ENCODE measurements at places on chromosomes 2 and 18.

DNA sequence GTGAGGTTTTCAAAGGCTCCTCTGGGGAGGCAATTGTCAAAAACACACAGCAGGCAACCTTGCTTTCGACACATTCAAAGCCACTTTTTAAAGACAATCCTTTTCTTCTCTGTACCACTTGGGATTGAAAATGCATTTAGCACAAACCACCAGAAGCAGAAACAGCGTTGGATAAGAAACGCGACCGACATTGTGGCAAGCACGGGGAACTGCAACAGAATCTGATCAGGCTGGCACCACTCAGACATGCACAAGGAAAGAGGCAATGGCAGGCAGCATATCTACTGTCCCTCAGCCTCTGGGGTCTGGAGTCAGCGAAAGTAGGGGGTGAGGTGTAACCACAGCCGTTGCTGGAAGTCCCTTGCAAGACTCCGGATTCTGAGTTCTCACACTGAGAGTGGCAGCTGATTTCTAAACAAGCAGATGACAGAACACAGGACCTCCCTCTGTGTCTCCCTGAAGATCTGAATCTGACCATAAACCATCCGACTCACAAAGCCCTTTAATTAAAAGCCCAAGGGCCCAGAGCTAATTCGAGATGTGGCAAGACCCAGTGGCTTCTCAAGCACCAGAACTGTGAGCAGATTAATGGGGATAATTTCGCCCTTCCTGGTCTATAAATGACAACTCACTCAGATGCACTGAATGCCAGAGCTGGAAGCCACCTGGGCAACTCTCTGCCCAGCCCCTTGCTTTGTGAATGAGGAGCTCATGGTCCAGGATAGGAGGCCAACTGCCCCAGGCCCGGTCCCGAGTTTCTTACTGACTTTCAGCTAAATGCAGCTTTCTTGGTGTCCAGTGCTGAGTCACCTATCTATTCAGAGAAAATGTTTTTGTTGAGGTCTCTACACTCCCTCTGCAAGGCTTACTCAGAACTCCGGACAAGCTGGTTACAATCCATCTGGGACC is 29.6 kb downstream of the CYRIA start:
- no peak for DNase-seq

DNA sequence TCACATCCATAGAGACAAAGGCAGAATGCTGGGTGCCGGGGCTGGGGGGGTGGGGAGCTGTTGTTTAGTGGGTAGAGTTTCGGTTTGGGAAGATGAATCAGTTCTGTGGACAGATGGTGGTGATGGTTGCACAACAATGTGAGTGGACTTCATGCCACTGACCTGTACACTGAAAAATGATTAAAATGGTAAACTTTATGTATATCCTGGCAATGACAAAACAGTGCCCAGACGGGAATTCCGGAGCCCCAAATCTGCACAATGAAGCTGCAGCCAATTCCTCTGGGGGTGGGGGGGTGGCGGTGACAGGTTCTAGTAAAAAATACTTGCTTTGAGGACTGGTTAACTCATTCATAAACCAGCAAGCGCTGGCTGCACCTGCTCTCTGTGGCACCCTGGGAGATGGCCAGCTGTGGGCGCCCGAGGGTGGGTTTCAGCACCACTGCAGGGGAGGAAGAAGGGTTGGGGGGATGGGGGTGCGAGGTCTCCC is 81.8 kb upstream of the HPCAL1 start:
- no peak for DNase-seq

GRCh38 chr2:115554153-115554552 is 1111.7 kb downstream of the DPP10 start:
- no peak for DNase-seq

DNA sequence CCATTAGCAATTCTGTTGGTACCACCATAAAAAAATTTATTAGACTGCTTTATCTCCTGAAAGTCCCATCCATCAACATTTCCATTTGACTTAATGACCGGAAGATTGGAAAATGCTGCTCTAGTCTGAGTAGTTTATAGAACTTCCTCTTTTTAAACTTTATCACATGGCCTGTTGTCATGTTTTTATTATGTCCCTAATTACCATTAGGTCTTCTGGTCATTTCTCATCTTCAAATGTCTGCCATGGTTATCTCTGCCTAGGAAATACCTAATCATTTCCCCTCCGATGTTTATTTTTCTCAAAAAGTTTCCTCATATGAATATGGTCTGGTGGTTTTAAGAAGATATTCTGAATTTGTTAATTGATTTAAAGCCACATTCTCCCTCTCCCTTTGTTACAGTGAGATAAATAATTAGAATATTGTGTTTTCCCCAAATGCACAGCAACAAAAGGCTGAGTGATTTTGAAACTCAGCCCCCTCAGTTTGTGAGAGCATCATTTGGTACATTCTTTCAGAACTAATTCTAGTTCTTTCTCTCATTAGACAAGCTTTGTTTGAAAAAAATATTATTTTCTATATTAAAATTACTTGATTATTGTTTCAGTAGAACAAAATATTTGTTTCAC is 317.1 kb upstream of the ST6GAL2 start:
- DNase-seq: no peak

- no peak for DNase-seq
Observed at GRCh38 chr2:105712981-105713596, 31.6 kb upstream of the NCK2 start.

DNA sequence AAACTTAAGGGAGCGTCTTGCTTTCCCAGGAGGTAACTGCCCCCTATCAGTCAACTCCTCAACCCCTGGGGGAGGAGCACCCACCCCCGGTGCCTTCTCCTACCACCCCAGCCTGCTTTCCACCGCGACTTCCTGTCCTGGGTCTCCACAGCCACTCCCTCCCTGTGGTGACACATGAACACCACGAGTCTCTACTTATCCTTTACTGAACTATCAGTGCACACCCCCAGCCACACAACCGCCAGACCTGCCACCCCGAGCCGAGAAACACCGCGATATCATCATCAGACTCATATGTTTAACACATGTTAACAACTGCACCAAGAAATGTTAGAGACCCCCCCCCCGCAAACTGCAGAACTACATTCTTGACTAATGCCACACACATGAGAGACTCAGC is 43.3 kb downstream of the LONRF2 start:
- DNase-seq: no peak

DNA sequence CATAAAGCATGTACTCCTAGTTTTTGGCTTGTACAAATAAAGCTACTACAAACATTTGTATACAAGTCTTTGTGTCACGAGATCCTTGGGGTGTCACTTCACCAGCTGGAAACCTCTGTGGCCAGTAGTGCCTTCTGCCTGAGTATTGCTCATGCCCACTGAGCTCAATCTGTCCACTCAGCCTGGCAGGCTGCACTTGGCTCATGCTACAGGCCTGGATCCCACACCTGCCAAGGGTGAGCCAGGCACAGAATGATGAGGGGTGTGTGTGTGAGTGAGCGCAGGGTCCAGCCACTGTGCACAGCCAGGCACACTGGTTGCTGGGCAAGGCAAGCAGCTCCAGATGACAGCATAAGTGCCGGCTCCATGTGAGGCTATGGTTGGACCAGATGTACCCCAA is 13.1 kb downstream of the SRD5A2 start:
- DNase-seq: no peak

GRCh38 chr2:220916931-220917330 is 655.2 kb downstream of the EPHA4 start:
- DNase-seq: no peak

DNA sequence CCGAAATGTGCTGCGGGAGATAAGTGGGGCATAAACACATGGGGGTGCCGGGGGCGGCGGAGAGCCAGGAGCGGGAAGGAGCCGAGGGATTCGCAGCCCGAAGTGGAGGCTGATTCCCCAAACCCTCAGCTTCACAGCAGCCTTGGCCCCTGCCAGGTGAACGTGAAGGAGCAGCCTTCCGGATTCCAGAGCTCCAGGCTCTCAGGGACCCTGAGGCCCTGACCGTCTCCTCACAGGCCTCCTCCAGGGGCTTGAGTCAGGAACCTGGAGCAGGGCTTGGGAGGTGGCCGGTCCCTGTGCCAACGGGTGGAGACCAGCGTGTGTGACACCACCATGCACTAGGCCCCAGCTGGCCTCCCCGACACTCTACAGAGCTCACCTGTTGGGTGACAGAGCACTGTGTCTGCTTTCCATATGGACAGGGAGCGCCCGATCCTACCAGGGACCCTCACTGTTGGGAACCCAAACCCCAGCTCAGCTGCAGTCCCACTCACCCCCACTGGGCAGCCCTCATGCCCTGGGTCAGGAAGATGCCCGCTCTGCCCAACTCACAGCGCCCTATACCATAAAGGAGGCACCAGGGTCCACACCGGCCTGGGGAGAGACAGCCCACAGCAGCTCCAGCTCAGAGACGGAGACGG is 117.6 kb upstream of the OTOS start:
- DNase-seq: no peak

DNA sequence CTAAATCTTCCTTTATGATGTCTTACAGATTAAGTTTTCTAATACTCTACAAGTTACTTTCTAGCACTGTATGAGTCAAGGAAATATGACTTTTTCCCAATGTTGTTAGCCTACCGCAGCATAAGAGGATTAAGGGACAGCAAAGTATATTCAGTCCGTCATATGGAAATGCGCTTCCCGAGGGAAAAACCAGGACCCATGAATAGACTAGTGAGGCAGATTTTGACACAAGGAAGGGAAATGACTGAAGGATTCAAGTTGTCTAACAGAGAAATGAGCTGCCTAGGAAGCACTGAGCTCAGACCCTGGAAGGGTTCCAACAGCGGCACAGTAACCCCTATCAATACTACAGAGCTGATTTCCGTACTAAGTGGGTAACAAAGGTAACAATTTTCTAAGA is 12.0 kb downstream of the SEPTIN10 start:
- DNase-seq: no peak

All from stimulated activated CD8-positive, alpha-beta memory T cell treated with anti-CD3 and anti-CD28 coated beads, Interleukin-4, amount 100 ng/mL, for 1 hour (primary cell).